ENCODE measurements at places on chromosomes 6 and 20. TPM values are rescaled to one million over a fixed set of nuclear protein-coding genes. Genes with fewer than 3 reads are reported as not detected.
A peak's percentile ranks its signal among the peaks of the same experiment; 100 is the strongest.

ZBP1 gene
- total RNA-seq: 2.7 TPM

B3GAT2 gene
- total RNA-seq: not detected

GMPR gene
- 4.7 TPM for total RNA-seq

GRCh38 chr20:825710-826421, 7.6 kb upstream of the FAM110A start:
- H3K27me3 ChIP-seq: no peaks in the 10 kb centered on the region
- DNase-seq: peak; percentile 14

LPIN3 gene
- total RNA-seq: 46.2 TPM

POU5F1 gene
- total RNA-seq: 3.4 TPM

GRCh38 chr6:71822625-71823024, 63.7 kb upstream of the RIMS1 start:
- no peak overlapping the region for H3K27ac ChIP-seq
- H3K4me1 ChIP-seq: no peaks in the 10 kb centered on the region
- no peak overlapping the region for H3K4me3 ChIP-seq

GRCh38 chr6:33869826-33870423, 66.1 kb upstream of the MLN start:
- DNase-seq: no peak
- no peak overlapping the region for H3K4me3 ChIP-seq
- H3K36me3 ChIP-seq: no peaks in the 10 kb centered on the region
- no peak overlapping the region for H3K27ac ChIP-seq

- no peaks in the 10 kb centered on the region for H3K27me3 ChIP-seq
- no peak for DNase-seq
Measured at GRCh38 chr20:23337312-23337711, 13.3 kb upstream of the NXT1 start.

GRCh38 chr6:2731281-2731909, 19.3 kb downstream of the MYLK4 start:
- H3K36me3 ChIP-seq: no peaks in the 10 kb centered on the region
- no peak for DNase-seq
- H3K4me1 ChIP-seq: no peaks in the 10 kb centered on the region
- H3K4me3 ChIP-seq: no peak overlapping the region
- no peak overlapping the region for H3K27ac ChIP-seq

GRCh38 chr20:46670228-46670584, 18.9 kb upstream of the SLC13A3 start:
- H3K4me3 ChIP-seq: no peak overlapping the region
- H3K27ac ChIP-seq: no peak overlapping the region
- no peaks in the 10 kb centered on the region for H3K27me3 ChIP-seq

WFDC5 gene
- total RNA-seq: not detected

GFOD1 gene
- total RNA-seq: 7.6 TPM

All from colonic mucosa (tissue), 4 donors.